Suprapubic skin (tissue), 4 donors: ENCODE measurements at places on chromosomes 2 and 18. TPM values are rescaled to one million over a fixed set of nuclear protein-coding genes. Genes with fewer than 3 reads are reported as not detected.

Gene NCL
- total RNA-seq, result 204 TPM

Gene KLHL14
- total RNA-seq, result 0.13 TPM

Gene CACNB4
- 7.6 TPM for total RNA-seq

Gene GKN1
- total RNA-seq, result not detected

Gene GREB1L
- 1.8 TPM for total RNA-seq

Gene WDFY1
- 25.9 TPM for total RNA-seq

Gene PAX8
- 6.3 TPM for total RNA-seq

Gene KCNJ13
- 5.9 TPM for total RNA-seq

Gene DARS1
- 64.0 TPM for total RNA-seq

Gene DNPEP
- 74.3 TPM for total RNA-seq

Gene CD8B
- total RNA-seq, result not detected

Gene AGXT
- not detected for total RNA-seq

Gene REG1B
- total RNA-seq, result not detected

Gene ALPG
- not detected for total RNA-seq

Gene ZC3H6
- 14.2 TPM for total RNA-seq

Gene ZNF892
- 3.1 TPM for total RNA-seq

Gene GPR45
- total RNA-seq, result not detected

Gene UGT1A4
- 2.3 TPM for total RNA-seq

Gene CD207
- 25.4 TPM for total RNA-seq

Gene MARCO
- total RNA-seq, result 0.68 TPM

Gene ADGRF3
- total RNA-seq, result not detected

Gene MC4R
- not detected for total RNA-seq

Gene ZAP70
- 1.1 TPM for total RNA-seq

Gene SH3BP4
- total RNA-seq, result 38.6 TPM

Gene METTL4
- total RNA-seq, result 3.3 TPM

Gene PLEKHH2
- total RNA-seq, result 14.1 TPM

Gene POTEI
- not detected for total RNA-seq

Gene MEP1B
- not detected for total RNA-seq

Gene LIMS1
- total RNA-seq, result 57.7 TPM

Gene MYO5B
- total RNA-seq, result 30.3 TPM

Gene DPYSL5
- total RNA-seq, result not detected

Gene RPIA
- total RNA-seq, result 9.8 TPM

Gene UGT1A10
- total RNA-seq, result not detected

Gene CMPK2
- 1.6 TPM for total RNA-seq

Gene GRB14
- total RNA-seq, result 7.9 TPM

Gene CREG2
- total RNA-seq, result 0.17 TPM

Gene IL1B
- total RNA-seq, result not detected

Gene TMEM178A
- 2.9 TPM for total RNA-seq
